Hindlimb muscle (tissue), 1 donor: ENCODE measurements at places on chromosomes 4 and X. TPM values are rescaled to one million over a fixed set of nuclear protein-coding genes. Genes with fewer than 3 reads are reported as not detected.

- no peak for DNase-seq
Measured at GRCh38 chr4:163042306-163042705, 124.4 kb downstream of the NAF1 start.

DNA sequence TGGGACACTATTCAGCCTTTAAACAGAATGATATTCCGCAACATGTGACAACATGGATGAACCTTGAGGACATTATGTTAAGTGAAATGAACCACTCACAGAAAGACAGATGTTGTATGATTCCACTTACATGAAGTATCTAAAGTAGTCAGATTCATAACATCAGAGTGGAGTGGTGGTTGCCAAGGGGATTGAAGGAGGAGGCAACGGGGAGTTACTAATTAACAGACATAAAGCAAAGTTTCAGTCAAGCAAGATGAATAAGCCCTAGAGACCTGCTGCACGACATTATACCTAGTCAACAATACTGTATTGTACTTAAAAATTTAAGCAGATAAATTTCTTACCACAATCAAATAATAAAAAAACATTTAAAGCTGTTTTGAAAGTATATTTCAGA, 105.0 kb upstream of the NR0B1 start:
- no peak for DNase-seq

DNA sequence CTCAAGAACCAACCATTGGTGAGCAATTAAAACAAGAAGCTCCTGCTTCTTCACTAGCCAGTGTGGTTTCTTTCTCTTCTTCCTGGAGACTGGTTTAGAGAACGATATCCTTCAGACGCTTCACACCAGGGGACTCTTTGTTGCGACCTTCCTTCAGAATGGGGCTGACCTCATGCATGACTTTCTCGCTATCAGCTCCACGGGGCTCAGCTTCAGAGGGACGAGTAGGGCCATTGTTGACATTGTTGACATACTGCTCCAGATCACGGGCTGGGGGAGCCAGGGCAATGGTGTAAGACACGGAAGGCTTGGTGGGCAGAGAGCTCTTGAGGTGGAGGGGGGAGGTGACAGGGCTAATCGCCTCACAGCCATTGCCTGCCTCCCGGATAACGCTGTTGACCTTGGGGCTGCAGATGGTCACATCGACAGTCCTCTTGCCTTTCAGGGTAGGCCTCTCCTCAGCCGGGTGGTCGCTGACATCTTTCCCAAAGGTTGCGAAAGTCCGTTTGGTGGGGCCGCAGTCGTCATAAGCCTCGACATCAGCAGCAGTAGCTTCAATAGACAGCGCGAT, 113.8 kb downstream of the PCDH19 start:
- no peak for DNase-seq

GRCh38 chrX:21745756-21746155, 12.2 kb downstream of the SMPX start:
- no peak for DNase-seq

PLK4 gene
- polyA plus RNA-seq: 8.8 TPM

FAM47A gene
- polyA plus RNA-seq: 0.13 TPM

- no peak for DNase-seq
Measured at GRCh38 chrX:109974906-109975655, 27.8 kb upstream of the TMEM164 start.

- DNase-seq: no peak
Measured at GRCh38 chrX:104084534-104085277, 8.7 kb upstream of the TMSB15C start.

DNA sequence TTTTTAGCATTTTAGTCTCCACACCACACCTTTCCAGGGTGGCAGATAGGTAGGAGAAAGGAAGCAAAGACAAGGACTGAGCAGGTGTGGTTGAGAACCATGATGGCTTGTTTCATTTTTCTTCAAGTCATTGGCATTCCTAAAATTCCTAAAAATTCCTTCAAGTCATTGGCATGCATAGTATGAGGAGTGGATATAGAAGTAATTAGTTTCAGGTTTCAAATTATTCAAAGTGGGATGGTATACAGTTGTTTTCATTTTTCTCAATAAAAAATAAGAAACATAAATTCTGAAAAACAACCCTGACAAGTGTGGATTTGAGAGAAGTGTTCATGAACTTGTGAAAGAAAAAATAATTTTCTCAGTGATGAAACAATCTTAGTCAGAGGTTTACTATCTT, 22.3 kb upstream of the HERC3 start:
- DNase-seq: no peak

ARAP2 gene
- polyA plus RNA-seq: 1.4 TPM

DNA sequence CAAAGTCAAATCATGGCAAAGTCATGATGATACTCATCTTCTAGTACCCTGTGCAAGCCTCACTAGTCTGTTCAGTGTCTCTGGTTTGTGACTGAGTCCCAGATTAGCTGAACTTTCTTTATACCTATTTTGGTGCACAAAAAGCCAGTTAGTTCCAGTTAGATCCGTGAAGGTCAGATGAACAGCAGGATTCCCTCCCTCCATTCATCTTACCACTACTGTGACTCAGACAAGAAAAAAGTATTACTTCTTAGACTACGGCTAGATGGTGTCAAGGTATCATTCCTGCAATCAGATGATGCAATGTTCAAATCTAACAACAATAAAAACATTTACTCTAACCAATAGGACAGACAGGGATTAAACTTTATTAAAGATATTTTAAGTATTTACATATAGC, 30.4 kb downstream of the ARHGEF6 start:
- no peak for DNase-seq

OTOP1 gene
- not detected for polyA plus RNA-seq

OPRPN gene
- not detected for polyA plus RNA-seq

DNA sequence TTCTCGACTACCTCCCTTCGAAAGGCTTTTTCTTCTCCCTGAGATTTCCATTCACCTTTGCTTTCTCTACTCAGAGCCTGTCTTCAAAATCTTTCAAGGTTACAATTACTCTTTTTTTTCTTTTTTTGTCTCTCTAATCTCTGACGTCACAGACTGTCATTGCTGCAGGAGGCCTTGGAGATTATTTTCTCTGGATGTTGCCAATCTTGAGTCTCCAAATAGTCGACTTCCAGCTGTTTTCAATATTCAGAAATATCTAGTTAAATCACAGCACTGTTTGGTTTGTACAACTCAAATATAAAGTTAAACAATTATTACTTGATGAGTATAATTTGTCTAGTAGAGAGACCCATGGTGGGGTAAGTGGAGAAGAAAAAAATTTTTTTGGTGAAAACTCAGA, 359.0 kb upstream of the BOD1L1 start:
- no peak for DNase-seq

EXOC1L gene
- not detected for polyA plus RNA-seq

DNA sequence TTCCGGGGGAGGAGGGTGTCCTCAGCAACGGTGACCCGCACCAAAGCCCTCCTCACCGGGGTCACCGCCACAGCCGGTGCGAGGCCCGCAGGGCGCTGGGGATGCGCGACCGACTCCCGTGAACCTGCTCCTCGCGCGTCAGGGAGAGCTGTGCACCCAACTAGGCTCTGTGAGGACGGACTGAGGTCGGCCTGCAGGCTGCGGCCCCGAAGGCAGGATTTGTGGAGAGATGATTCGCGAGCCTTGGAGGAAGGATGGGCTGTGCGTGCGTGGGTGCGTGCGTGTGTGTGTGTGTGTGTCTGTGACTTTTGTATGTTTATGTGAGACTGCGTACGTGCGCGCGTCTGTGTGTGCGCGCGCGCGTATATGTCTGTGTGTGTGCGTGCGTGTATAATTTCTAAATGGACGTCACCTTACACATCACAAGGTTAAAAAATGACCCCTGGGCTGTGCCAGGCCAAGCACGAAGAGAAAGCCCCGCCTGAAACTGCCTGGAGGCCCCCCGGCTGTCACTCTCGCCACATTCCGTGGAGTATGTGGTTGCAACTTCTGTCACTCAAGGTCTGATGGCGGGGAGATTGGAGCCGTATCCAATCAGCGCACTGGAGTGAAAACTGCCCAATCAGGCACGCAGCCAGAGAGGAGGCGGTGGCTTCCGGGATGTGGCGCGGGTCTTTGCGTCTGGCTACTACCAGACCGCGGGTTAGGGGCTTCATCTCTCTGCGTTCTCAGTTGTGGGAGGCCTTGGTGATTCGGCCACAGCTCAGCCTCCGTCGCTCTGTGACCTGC, at the start of gene ZNF141:
TSS of gene ZNF141 (plus strand) at position 672 of the 789 bp plus-strand sequence. CDS start 170 bp downstream, outside the sequence.
- DNase-seq: peak; percentile 97

PABPC1L2A gene
- not detected for polyA plus RNA-seq

SPATA18 gene
- 1.9 TPM for polyA plus RNA-seq

- no peak for DNase-seq
Measured at GRCh38 chr4:143183513-143184216, 1.1 kb upstream of the USP38 start.

- DNase-seq: no peak
Measured at GRCh38 chr4:8238515-8239053, 31.0 kb upstream of the HTRA3 start.

- no peak for DNase-seq
Measured at GRCh38 chrX:46571423-46572339, 1.9 kb upstream of the CHST7 start.

GRCh38 chrX:116204932-116205331, 34.4 kb downstream of the AGTR2 start:
- peak; percentile 6 for DNase-seq

HEPH gene
- 6.4 TPM for polyA plus RNA-seq

DNA sequence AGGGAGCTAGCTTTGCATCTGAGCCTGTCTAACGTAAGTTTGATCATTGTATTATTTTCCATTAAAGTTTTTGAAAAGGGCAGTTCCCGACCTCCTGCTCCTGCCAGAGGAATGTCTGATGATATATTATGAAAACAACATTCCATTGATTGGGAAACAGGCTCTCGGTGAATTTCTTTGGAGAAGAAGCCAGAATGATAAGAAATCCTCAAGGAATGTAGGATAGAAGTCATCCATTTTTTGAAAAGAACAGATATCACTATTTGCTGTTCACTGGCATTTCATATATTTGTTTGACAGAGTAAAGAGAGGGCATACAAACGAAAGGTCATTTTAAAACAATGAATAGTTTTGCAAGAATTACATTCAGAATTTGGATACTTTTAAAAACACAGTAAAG, 781.0 kb upstream of the HTR2C start:
- DNase-seq: no peak

DNA sequence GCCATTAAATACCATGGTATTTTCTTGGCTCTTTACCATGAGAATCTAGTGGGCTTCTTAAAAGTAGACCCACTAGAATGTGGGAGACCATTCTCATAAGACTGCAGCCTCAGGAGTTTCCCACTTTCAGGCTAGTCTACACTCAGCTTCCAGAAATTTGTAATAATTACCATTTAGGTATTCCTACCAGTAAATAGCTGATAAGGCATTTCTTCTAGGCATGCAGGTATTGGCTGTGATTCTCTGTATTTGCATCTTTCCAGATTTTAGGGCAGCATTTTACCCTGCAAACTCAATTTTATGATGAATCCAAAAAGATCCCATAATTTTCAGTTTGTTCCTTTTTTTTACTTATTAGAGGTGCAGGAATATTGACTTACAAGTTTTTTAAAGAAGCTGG, 496.6 kb downstream of the TRAM1L1 start:
- DNase-seq: no peak

ADAM29 gene
- not detected for polyA plus RNA-seq

GRCh38 chr4:103482893-103483292, 236.9 kb downstream of the TACR3 start:
- DNase-seq: no peak

KCND1 gene
- polyA plus RNA-seq: 1.4 TPM

ZXDA gene
- polyA plus RNA-seq: 3.1 TPM

- no peak for DNase-seq
Measured at GRCh38 chrX:57607295-57608187, 15.7 kb downstream of the ZXDB start.

- DNase-seq: no peak
Measured at GRCh38 chr4:104719539-104720230, 225.0 kb upstream of the CXXC4 start.

- DNase-seq: no peak
Measured at GRCh38 chrX:55697381-55697780, 20.2 kb upstream of the RRAGB start.

PGAM4 gene
- not detected for polyA plus RNA-seq

NAT8L gene
- polyA plus RNA-seq: 4.4 TPM

- no peak for DNase-seq
Measured at GRCh38 chrX:3807906-3808305, 94.5 kb upstream of the PRKX start.

GPR50 gene
- 0.23 TPM for polyA plus RNA-seq

DNA sequence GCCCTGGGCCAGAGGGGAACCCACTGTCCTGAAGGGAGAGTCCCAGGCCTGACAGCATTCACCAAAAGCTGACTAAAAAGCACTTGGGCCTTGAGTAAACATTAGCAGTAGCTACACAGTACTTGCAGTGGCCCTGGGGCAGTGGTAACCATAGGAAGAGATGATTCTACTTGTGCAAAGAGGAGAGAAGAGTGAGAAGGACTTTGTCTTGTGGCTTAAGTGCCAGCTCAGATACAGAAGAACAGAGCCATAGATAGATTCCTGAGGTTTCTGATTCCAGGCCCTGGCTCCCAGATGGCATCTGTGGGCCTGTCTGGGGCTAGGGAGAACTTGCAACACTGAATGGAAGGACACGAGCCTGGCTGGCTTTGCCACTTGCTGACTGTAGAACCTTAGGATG, 100.5 kb downstream of the PTCHD1 start:
- no peak for DNase-seq

GRCh38 chr4:147594107-147594506, 23.1 kb upstream of the TMEM184C start:
- no peak for DNase-seq

RNF128 gene
- not detected for polyA plus RNA-seq

PFKFB1 gene
- polyA plus RNA-seq: 1.1 TPM
